8988T (cell line): ENCODE measurements at places on chromosomes 16 and 17.
A peak's percentile ranks its signal among the peaks of the same experiment; 100 is the strongest.

DNA sequence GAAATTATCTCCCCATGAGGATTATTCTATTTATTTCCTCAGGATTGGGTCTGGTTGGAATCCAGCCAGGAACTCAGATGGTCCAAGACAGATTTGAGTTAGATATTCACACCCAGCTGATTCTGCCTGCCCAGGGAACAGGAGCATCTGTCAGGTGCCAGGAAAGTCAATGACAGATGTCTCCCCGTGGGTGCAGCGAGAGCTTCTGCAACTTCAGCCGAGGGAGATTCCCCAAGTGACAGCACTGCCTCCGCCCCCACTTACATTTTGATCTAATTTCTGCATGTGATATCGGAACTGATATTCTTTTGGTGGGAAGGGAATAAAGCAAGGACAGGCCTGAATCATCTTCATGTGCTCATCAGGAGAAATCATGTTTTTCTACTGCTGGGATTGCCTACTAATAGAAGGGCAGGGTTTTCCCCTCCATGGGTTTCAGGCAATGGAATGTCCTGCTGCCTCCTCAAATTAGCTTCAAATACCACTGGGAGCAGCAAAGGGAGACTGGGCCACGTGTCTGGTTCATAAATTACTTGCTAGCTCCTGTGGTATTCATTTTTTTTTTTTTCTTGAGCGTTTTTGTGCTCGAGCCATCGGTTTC lies 15.7 kb upstream of the DHX8 start:
- DNase-seq: no peak

DNA sequence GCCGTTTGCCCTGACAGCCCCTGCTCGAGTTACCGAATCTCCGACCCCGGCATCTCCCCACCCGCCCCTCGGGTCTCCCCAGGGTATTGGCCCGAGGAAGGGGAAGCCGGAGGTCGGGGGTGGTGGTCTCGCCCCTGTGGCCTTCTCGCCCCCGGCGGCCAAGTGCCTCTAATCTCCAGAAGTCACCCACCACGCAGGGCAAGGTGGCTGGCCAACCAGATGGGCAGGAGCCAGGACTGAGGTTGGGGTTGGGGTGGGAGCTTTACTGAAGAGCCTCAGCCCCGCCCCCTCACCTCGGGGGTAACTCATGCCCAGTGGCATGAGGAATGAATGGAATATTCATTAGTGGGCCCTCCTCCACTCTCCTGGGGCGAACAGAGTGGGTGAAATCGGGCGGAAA lies 637 bp downstream of the DHRS11 start:
- DNase-seq: no peak

- DNase-seq: peak; percentile 30
Measured at GRCh38 chr17:4788807-4789700, at the start of gene GLTPD2. Gene GLTPD2, plus strand, starts transcription at chr17:4788964. Its CDS starts 48 bp downstream, at chr17:4789012.

GRCh38 chr16:62201911-62202310 lies 165.7 kb upstream of the CDH8 start:
- DNase-seq: no peak

- DNase-seq: no peak
Measured at GRCh38 chr17:42285346-42286050, 2.8 kb upstream of the STAT5A start.

GRCh38 chr17:8837563-8838075 lies 29.9 kb downstream of the PIK3R6 start:
- DNase-seq: no peak

- no peak for DNase-seq
Measured at GRCh38 chr16:6929868-6930267, 402.8 kb upstream of the RBFOX1 start.

DNA sequence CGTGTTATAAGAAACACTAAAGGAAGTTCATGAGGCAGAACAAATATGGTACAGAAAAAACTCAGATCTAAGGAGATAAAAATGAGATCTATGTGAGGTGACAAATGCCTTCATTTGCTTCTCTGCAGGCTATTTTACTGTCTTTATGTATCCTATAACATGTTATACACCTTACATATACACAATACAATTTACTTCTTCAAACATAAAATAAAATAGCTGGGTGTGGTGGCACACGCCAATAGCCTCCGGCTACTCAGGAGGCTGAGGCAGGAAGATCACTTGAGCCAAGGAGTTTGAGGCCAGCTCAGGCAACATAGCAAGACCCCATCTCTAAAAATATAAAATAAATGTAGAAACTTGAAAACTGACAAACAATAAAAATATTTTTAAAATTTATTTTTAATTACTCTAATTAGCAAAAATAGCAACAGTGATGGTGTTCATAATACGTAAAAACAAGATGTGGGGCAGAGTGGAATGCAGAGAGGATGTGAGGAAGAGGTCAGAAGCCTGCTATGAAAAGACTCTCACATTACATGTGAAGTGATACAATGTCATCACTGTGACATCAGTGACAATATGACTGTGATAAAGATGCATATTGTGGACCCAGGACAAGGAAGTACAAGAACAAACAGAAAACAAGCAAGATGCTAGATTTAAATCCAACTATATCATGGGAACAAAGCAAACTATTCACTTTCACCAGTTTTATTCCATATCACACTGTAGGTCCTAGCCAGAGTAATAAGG lies 31.0 kb downstream of the VPS53 start:
- DNase-seq: no peak

DNA sequence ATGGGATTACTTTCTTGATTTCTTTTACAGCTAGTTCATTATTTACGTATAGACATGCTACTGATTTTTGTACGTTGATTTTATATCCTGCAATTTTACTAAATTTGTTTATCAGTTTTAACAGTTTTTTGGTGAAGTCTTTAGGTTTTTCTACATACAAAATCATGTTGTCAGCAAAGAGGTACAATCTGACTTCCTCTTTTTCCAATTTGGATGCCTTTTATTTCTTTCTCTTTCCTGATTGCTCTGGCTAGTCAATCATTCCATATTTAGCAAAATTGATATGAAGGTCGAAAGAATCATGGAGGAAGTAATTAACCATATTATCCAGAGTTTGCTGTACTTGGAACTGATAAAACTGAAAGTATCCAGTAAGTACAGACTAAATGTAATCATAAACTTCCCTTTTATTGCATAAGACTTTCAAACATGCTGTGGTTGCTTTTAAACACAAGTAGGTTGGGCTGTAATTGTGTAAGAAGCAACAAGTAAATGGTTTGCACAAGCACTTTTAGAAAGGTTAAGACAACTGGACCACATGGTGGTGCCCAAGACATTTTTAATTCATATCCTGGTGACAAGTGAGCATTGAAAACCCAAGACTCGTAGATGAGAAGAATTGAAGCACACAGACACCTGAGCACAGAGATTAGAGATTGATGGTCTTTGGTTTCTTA lies 8.4 kb downstream of the GDE1 start:
- no peak for DNase-seq
